ENCODE measurements at places on chromosomes 5 and 9. TPM values are rescaled to one million over a fixed set of nuclear protein-coding genes. Genes with fewer than 3 reads are reported as not detected.

NTNG2 gene
- 0.93 TPM for polyA plus RNA-seq

GRCh38 chr5:143016777-143017516 is 246.8 kb downstream of the ARHGAP26 start:
- no peak for DNase-seq

DNA sequence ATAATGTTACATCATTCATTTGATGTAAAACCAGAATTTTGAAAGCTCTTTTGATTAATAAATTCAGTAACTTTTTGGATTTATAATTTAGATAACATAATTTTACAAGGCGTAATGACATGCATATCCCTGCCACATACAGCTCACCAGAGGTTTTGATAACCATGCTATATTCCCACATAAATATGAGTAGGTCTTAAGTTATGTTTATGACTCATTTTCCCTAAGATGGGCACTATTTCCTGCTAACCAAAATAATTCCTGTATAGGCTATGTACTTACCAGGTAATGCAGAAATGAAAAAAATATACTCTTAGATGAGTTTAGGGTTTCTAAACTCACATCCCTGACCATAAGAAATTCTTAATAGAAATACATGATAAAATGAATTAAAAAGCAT is 93.9 kb upstream of the EDIL3 start:
- DNase-seq, result no peak

SLC36A3 gene
- polyA plus RNA-seq, result not detected
